Stimulated activated naive CD4-positive, alpha-beta T cell (primary cell): ENCODE measurements at places on chromosomes 1 and 21.
A peak's percentile ranks its signal among the peaks of the same experiment; 100 is the strongest.

GRCh38 chr1:2574350-2574749 lies 12.2 kb upstream of the PRXL2B start:
- DNase-seq, result no peak

DNA sequence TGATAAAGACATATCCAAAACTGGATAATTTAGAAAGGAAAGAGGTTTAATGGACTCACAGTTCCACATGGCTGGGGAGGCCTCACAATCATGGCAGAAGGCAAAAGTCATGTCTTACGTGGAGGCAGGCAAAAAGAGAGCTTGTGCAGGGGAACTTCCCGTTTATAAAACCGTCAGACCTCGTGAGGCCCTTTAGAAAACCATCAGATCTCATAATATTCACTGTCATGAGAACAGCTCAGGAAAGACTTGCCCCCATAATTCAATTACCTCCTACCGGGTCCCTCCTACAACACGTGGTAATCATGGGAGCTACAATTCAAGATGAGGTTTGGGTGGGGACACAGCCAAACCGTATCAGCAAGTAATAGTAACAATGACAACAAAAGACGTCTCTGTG lies 88.2 kb upstream of the SLC25A33 start:
- DNase-seq, result no peak

DNA sequence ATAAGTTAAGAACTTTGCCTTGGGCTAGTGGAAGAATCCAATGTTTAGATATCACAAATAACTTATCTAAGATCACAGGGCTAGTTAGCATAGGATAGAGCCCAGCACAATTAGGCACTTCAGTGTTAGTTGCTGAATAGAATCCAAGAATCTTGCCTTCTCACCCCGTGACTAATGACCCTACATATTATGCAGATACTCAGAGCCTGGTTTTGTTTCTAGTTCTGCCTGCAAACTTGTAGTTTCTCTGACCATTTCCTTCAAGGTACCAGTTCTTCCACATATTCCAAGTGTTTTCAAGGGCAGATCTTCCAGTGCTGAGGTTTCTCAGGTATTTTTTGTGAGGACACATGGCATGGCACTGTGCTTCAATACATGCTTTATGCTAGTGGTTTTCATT lies 239.3 kb downstream of the KCNK2 start:
- DNase-seq, result no peak

DNA sequence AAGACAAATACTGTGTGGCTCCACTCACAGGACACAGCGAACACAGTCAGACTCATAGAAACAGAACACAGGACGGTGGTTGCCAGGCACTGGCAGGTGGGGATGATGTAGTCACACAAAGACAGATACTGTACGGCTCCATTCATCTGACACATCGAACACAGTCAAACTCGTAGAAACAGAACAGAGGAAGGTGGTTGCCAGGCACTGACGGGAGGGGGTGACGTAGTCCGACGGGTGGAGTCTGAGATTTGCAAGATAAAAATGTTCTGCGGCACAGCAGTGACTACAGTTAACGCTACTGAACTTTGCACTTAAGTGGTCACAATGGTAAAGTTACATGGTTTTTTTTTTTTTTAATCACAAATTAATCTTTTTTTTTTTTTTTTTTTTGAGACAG lies 18.7 kb downstream of the C21orf58 start:
- DNase-seq, result no peak

DNA sequence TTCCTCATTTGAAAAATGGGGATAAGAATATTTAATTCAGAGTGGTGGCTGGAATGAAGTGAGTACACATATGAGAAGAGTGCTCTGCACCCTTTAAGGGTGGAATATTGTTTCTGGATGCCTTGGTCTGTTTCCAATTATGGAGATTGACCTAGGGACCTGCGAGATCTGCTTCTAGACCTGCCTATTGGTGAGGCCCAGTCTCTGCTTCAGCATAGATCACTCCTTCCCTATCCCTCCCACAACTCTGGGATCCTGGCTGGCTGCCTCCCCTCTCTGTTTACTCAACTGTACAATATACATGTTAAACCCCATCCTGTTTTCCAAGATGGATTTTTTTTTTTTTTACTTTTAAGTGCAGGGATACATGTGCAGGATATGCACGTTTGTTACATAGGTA lies 6.4 kb upstream of the LDLRAD1 start:
- DNase-seq, result no peak

- DNase-seq, result no peak
These were observed 16.4 kb upstream of the LRRC52 start for GRCh38 chr1:165527251-165528007.

DNA sequence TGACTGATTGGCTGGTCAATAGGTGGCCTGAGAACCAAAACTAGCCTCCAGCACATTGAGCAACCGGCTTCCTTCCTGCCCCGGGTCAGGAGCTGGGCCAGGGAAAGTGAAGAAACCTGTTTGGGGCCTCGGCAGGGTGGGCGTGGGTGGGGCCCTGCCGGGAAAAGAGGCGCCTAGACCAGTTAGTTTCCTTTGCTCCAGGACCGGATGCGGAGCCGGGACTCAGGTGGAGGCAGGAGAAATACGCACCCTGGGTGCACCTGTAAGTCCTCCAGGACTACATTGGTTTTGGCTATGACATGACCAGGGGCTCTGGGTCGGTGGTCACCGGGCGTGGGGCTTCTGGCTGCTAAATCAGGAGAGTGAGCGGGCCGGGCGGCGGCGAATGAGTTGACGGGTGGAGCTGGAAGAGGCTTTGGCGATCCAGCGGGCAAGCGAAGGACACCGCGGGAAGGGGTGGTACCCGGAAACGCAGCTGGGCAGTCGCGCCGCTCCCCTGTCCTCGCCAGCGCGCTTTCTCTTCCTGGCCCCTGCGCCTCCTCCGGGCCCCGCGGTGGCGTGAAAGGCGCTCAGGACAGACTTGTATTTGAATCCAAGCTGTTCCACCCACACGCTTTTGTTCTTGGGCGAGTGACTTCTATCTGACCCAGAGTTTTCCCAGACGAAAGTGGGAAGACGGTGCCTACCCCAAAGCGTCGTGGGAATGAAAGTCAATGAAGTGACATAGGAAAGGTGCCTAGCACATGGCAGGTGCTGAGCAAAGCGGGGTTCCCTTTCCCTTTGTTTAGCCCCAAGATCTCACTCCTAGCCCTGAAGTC lies 30.6 kb upstream of the JUN start:
- no peak for DNase-seq

DNA sequence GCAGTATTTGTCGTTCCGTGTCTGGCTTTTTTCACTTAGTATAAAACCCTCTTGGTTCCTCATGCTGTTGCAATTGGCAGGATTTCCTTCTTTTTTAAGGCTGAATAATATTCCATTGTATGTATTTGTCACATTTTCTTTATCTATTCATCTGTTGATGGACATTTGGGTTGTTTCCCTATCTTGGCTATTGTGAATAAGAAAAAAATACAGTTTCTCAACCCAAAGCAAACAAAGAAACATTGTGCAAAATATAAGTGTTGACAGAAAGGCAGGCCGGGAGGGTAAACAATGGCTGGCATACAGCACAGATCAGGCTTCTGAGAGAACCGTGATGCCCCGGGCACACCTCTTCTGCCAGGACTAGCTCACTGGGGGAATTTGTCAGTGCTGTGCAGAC lies 26.9 kb downstream of the NENF start:
- no peak for DNase-seq

DNA sequence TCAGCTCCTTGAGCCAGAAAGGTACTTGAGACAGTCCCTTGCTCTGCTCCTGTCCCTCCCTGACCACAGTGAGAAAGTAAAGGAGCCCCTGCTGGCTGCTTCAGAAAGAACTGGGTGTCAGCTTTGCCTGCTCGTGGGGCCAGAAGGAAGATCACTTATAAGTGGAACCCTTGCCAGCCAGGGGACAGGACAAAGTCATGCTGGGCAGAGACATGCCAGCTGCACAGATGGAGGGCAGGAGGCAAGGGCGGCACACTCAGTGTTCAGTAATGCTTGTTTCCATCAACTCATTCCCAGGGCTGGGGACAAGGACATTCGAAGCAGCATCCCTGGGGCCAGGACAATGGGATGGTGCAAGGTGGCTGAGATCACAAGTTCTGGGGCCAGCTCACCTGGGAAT lies 41.8 kb downstream of the NTPCR start:
- no peak for DNase-seq

DNA sequence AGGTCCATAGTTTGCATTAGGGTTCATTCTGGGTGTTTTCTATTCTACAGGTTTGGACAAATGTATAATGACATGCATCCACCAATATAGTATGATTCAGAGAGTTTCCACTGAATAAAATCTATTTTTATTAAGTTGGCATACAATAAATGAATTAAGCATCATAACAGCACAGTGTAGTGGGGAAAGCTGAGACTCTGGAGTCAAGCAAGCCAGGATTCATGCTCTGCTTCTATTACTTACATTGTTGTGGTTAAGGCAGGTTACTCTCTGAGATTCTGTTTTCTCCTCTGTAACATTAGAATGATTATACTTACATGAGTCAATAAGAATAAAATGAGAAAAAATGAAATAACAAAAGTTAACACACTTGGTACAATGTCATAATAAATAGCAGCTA lies 131.3 kb downstream of the SLC30A10 start:
- no peak for DNase-seq

DNA sequence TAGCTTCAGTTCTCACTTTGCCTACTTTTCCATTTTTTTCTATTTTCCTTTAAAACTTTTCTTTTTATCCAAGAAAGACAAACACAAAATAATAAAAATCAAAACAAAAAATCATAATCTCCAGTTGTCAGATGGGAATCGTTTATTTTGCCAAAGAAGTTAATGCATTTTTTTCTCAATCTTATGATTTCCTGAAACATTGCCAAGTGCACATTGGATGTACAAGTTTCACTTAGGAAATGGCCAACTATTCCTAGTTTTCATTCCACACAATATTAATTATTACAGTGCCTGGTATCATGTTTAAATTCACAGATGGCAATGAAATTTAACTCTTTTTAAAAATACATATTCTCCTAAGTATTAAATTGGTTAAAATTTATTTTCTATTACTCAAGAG lies 1050.5 kb downstream of the TTLL7 start:
- no peak for DNase-seq

- no peak for DNase-seq
These were observed 20.2 kb downstream of the PHGDH start for GRCh38 chr1:119731741-119732430.

DNA sequence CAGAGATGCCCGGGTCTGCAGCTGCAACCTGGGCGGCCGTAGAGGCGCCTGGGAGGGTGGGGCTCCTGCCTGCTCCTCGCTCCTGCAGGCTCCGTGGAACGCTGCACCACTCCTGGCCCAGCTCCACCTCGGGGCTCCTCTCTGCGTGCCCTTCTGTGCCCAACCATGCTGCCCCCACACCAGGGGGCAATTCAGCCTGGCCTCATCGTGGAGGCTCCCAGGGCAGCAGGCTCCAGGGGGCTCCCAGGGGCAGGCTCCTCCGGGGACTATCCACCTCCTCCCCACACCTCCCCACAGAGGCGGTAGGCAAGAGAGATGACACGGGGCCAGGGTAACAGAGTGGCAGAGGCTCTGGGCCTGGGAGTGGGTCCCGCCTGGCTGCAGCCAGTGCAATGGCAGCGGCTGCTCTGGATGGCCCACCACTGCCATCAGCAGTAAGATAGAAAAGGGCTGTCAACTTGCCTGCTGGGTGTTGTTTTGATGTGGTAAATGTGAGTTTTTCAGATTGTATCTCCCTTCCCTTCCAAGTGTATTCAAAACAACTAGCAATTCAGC lies 22.4 kb upstream of the LRRC8C start:
- peak; percentile 74 for DNase-seq

GRCh38 chr1:22496536-22497160 lies 45.0 kb downstream of the ZBTB40 start:
- no peak for DNase-seq

- no peak for DNase-seq
These were observed 32.4 kb downstream of the TBCE start for GRCh38 chr1:235399661-235400060.

DNA sequence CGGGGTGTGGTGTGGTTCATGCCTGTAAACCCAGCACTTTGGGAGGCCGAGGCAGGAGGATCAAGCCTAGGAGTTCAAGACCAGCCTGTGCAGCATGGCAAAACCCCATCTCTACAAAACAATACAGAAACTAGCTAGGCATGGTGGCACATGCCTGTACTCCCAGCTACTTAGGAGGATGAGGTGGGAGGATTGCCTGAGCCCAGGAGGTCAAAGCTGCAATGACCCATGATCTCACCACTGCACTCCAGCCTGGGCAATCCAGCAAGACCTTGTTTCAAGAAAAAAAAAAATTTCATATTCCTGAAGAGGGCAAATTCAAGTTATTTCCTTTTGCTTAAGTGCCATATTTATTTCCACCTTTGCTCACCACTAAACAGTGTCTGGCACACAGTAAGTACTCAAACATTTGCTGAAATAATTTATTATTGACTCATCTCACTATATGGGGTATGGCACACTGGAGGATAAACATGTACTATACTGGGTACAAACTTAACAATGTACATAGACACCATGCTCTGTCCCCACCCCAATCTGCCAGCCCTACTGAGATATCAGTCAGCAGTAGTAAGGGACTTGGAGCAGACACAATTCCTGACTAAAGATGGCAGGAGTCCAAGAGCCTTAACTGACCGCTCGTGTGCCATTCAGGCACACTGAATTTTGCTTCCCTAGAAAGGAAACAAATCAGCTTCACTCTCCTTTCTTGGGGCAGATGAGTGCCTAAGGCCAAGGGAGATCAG lies 15.5 kb downstream of the MEAF6 start:
- DNase-seq, result no peak

DNA sequence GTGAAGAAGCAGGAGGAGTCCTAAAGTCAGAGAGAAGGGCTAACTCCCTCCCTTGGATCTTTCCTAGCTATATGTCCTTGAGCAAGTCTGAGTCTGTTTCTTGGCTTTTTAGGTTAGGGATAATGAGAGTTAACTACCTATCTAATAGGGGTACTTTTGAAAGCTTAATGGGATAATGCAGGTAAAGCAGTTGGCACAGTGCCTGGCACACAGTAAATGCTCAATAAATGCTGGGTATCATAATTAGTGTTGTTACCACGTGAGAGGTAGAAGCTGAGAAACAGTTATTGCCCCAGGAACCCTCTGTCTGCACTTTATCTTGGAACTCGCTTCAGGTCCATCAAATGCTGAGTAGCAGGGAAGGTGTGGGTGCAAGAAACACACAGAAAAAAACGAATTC lies 5.5 kb downstream of the LRRN2 start:
- no peak for DNase-seq

DNA sequence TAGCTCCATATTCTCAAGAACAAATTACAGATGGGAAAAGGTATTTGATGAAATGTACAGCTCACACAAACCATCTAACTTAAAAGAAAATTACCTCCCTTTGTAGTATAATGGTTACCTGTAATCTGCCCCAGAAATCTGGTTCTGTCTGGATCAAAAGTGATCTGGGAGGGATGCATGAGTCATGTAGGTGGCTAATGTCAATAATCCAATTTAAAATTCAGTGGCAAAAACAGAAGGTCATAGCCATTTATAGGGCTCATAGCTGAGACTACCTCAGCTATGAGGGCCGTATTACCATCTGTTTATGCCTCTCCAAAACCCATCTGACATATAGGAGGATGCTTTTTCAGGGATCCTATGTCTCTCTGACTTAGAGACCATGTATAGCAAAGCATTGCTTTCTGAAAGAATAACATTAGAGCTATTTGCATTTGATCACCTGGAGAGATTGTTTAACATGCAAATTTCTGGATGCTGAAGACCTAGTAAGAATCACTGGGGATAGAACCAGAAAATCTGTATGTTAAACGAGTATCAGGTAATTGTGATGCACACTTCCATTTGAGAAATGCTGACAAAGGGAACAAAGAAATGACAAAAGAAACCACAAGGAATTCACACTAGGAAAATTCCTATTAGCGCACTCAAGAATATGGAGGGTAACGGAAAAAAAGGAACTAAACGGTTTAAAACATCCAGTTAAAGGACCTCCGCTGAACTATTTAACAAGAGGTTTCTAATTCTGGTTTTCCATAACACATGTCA lies 17.6 kb downstream of the PAXBP1 start:
- no peak for DNase-seq

GRCh38 chr21:39664586-39664985 lies 51.8 kb downstream of the B3GALT5 start:
- DNase-seq, result no peak
